ENCODE measurements at places on chromosomes 16 and 17.

- DNase-seq = no peak
Measured at GRCh38 chr16:10126686-10127085, 55.5 kb downstream of the GRIN2A start.

DNA sequence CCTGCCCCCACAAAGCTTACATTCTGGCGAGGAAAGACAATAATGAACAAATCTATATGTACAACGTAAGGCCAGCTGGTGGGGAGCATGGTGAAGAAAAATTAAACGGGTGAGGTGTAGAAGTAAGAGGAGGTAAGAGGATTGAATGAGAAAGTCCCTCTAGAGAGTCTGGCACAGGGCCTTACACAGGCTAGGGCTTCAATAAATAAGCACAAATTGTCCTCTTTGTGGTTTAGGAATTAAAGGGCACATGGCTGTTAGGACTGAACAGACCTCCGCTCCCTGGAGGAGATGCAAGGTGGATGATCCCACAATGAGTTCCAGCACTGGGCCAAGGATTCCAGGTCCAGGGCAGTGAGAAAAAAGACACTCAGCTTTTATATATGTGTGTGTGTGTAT, 43.1 kb upstream of the HAPSTR1 start:
- no peak for DNase-seq

DNA sequence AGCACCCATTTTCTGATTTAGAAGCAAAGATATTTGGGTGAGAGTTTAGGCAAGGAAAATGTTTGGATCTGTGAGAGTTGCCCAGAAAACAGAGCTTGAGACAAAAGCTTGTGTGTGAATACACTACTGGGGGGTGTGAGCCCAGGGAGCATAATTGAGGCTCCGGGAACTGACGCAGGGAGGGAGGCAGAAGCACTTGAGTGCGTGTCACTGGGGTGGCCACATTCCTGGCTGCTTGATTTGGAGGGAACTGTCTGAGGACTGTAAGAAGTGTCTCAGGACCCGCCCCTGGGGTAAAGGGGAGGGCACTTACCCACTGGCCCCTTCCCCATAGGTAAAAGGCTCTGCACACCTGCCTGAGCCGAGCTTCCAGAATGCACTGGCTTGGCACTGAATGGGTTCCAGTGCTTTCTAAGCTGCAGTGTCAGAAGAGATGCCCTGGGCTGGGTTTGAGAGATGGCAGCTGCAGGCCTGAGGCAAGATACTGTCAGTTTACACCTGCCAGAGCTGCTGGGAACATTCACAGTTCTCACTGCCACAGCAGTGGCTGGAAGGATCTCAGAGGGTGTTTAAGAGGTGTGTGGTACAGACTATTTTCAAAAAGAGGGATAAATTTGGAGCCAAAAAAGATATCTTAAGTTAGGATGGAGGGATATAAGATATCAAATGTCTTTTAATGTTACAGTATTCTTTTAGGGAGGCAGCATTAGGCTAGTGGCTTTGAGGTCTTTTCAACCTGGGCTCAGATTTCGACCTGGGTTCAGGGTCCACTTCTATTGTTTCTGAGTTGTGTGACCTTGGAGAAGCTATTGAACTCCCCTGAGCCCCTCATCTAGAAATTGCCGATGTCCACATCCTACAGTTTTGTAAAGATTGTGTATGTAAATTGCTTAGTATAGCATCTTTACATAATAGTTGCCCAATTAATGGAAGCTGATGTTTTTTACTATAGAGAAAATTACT, 6.9 kb upstream of the TEX2 start:
- no peak for DNase-seq

DNA sequence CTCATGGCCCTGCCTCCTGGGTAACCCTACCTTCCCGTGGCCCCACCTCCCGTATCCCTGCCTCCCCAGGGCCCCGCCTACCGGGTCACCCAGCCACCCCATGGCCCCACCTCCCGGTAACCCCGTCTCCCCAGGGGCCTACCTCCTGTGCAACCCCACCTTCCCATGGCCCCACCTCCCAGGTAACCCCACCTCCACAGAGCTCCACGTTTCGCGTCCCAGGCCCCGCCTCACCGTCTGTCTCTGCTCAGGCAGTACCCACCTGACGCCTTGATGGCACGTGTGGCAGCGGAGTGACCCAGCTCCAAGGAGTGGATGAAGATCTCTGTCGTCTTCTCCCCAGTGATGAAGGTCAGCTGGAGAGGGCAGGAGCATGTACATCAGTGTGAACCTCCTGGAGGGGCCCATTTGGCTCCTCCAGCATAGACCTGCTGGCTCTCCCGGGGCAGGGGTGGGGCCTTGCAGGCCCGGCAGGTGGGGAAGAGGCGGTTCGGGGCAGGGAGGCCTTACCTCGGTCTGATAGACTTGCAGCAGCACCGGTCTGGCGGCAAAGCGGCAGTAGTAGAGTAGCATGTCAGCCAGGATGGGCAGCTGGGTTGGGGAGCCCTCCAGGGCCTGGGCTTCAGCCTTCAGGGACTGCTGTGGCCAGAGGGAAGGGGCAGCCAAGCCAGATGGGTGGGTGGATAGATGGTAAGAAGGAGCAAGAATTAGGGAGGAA, 18.7 kb upstream of the PIK3R6 start:
- no peak for DNase-seq

- no peak for DNase-seq
Measured at GRCh38 chr16:65733721-65734120, 611.9 kb upstream of the CDH11 start.

- DNase-seq = no peak
Measured at GRCh38 chr16:2841606-2842339, 11.7 kb downstream of the ZG16B start.

DNA sequence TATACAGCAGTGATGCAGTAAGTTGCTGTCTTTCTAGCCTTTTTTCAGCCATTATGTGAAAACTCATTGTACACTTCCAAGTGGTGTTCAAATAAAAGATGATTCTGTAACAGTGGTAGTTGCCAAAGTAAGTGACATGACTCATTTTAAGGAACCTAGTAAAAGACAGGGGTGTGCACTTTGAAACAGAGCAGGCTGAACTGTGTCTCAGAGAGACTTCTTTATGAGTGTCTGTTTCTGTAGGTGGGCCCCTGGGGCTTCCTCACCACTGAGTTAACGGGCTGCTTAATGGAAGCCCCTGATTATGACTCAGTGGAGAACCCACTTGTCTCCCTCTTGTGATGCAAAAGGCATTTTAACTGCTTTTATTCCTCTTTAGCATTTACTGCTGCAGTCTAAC, 147.3 kb downstream of the PCTP start:
- no peak for DNase-seq

DNA sequence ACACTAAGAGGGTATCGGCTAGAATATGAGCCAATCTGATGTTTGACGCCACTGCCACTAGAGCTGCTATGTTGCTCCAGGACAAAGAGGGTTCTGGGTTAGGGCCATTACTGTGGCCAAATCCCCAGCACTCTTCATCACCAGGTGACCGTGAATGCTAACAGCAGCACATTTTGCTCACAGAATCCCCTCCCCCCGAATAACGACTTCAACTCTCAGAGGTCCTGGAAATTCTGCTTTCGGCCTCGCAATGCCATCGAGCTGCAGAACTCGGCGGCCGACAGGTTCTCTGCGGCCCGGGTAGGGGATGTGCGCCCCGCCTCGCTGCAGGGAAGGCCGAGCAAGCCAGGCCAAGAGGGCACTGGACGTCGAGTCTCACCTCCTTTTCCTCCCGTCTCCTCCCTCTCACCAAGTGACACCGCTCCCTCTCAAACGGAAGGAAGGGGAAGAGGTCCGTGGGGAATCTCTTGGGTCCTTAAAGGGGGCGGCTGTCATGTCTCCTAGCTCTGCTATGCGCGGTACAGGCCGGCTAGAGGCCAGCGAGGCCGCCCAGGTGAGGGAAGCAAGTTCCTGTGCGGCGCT, 31.9 kb downstream of the CDK5R1 start:
- no peak for DNase-seq

GRCh38 chr16:88960516-88960915, 16.5 kb downstream of the CBFA2T3 start:
- DNase-seq = no peak

- no peak for DNase-seq
Measured at GRCh38 chr16:10076037-10076436, 106.2 kb downstream of the GRIN2A start.

- no peak for DNase-seq
Measured at GRCh38 chr16:17334096-17334495, 136.7 kb downstream of the XYLT1 start.

GRCh38 chr17:75326226-75326848, 37.1 kb upstream of the SLC25A19 start:
- DNase-seq = no peak

GRCh38 chr17:30969989-30970830, 629 bp upstream of the RNF135 start:
- DNase-seq = no peak

DNA sequence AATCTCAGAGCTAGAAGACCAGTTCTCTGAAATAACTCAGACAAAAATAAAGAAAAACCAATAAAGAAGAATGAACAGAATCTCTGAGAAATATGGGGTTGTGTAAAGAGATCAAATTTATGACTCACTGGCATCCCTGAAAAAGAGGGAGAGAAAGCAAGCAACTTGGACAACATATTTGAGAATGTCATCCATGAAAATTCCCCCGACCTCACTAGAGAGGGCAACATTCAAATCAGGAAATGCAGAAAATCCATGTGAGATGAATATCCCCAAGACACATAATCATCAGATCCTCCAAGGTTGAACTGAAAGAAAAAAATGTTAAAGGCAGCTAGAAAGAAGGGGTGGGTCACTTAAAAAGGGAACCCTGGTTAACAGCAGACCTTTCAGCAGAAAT, 32.1 kb downstream of the TANC2 start:
- DNase-seq = no peak

DNA sequence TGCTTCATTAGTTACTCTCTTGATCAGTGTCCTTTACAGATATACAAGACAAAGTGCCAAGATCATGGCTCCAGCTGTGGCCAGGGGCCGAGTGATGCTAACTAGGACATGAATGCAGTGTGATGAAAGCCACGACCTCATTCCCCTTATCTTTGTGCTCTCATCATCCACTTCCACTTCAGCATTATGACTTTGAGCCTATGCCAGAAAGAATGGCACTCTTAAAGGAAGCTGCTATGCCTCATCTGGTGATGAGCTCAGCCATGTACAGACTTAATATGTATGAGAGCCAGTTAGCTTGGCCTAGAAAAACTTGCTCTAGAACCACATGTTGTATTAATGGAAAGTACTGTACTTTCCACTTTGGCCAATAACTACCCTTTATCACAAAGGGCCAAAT, 179.1 kb downstream of the TOX3 start:
- DNase-seq = no peak

DNA sequence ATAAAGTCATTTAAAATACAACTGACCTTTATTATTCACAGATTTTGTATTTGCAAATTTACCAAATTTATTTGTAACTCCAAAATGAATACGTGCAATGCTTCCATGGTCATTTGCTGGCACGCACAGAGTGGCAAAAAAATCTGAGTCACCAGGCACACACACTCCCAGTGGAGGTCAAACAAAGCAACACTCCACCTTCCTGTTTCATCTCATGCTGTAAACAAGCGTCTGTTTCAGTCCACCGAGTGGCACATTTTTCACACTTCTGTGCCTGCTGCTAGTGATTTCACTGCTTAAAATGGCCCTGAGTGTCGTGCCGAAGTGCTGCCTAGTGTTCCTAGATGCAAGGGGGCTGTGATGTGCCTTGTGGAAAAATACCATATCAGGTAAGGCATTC, 17.8 kb upstream of the ITGAE start:
- no peak for DNase-seq

- DNase-seq = no peak
Measured at GRCh38 chr16:71201556-71201955, 29.0 kb downstream of the HYDIN start.

- DNase-seq = no peak
Measured at GRCh38 chr17:9987779-9988585, 82.9 kb upstream of the RCVRN start.

DNA sequence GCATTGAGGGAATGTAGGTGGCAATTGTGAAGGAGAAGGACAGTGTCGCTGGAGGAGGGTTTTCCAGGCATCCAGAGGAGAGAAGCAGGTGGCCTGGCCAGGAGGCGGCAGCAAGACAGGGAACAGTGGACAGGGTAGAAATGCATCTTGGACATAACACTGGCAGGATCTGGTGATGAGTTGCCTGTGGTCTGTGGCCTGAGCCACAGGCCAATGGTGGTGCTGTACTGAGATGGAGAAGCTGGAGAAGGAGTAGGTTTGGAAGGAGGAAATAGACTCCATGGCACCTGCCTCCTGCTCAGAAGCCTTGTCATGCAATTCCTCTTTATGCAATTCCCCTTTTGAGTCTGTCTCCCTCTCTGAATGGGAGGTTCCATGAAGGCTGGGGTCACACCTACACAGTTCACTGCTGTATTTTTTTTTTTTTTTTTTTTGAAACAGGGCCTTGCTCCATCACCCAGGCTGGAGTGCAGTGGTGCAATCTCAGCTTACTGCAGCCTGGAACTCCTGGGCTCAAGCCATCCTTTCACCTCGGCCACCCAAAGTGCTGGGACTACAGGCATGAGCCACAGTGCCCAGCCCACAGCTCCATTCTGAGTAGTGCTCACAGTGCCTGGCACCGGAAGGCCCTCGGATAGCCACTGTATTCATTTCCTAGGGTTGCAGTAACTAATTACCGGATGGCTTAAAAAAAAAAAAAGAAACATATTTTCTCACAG, 13.5 kb upstream of the CACNG4 start:
- DNase-seq = no peak

DNA sequence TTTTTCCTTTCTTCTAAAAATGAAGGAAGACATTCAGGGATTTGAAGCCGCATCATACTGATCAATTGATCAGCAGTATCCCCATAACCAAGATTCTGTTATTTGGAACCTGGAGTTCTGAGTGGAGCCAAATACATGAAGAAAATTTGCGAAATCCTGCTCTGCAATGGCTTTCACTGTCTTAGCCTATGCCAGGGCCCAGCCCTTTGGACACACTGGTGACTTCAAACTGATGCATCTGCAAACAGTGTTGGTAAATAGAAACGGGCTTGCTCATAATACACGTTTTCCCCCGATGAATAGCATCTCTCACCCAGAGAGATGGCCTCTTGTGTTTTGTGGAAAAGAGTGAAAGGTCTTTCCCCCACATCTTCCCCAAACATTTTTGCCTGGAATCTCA, 87.6 kb upstream of the TOX3 start:
- no peak for DNase-seq

DNA sequence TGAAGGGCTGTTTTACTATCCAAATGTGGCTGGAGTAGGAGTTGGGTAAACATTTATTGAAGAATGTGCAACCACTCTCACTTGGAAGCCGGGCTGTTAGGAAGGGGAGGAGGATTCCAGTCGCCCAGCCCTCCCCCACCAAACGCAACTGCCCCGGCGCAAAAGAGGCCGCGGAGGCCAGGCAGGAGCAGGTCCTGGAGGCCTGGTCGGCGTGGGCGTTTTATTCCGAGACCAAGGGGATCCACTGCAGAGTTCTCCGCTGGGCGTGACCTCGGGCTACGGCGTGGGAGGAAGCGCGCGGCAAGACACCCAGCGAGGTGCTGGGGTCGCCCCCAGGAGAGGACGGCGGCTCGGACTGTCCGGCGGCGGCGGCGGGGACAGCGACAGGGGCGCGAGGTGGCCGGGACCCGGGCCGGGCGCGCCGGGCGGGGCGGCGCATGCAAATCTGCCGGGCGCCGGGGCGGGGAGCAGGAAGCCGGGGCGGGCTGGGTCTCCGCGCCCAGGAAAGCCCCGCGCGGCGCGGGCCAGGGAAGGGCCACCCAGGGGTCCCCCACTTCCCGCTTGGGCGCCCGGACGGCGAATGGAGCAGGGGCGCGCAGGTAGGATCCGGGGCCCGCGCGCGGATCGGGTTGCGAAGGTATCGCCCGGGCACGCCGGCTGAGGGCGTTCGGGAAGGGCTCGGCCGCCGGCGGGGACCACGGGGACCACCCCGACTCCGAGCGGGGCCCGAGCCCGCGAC, at the start of gene IL4R:
IL4R (plus strand) TSS at position 553 of the 739 bp plus-strand sequence. CDS start 26,230 bp downstream, outside the sequence.
- DNase-seq = no peak

Data from NCI-H1436 treated with DMSO at 0.1 percent for 48 hours (cell line).